Esophagus (tissue), 2 donors: ENCODE measurements at places on chromosomes 4 and X. TPM values are rescaled to one million over a fixed set of nuclear protein-coding genes. Genes with fewer than 3 reads are reported as not detected.

SSX4B gene
- polyA plus RNA-seq, result not detected

RASL11B gene
- polyA plus RNA-seq, result 0.39 TPM

LUZP4 gene
- not detected for polyA plus RNA-seq

CCDC110 gene
- 0.39 TPM for polyA plus RNA-seq

BCOR gene
- polyA plus RNA-seq, result 10.7 TPM

PLS3 gene
- polyA plus RNA-seq, result 103 TPM

UCHL1 gene
- polyA plus RNA-seq, result 2.2 TPM

FAM236B gene
- not detected for polyA plus RNA-seq

CYLC1 gene
- polyA plus RNA-seq, result not detected

PRPS1 gene
- polyA plus RNA-seq, result 2.7 TPM

IL1RAPL1 gene
- 0.02 TPM for polyA plus RNA-seq

ARHGEF9 gene
- polyA plus RNA-seq, result 5.0 TPM

DACH2 gene
- 0.04 TPM for polyA plus RNA-seq
